ENCODE measurements at places on chromosomes 13 and 19. TPM values are rescaled to one million over a fixed set of nuclear protein-coding genes. Genes with fewer than 3 reads are reported as not detected.

DNA sequence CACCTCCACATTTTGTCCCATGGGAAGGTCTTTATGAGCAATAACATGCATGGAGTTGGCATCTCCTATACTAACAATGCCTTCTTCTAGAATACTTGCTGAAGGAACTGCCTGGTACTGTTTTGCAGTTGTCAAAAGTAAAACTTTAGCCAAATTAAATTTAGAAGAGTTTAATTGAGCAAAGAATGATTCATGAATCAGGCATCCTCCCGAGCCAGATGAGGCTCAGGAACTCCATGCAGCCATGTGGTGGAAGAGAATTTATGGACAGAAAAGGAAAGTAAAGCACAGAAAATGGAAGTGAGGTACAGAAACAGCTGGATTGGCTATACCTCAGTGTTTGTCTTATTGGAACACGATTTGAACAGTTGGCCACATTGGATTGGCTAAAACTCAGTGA is 1081.9 kb downstream of the SLITRK1 start:
- no peak for DNase-seq

- peak; percentile 63 for DNase-seq
Observed at GRCh38 chr13:46575818-46576221, 22.9 kb downstream of the LRCH1 start.

GRCh38 chr13:99686157-99686572 is 184.9 kb downstream of the TM9SF2 start:
- no peak for DNase-seq

DNA sequence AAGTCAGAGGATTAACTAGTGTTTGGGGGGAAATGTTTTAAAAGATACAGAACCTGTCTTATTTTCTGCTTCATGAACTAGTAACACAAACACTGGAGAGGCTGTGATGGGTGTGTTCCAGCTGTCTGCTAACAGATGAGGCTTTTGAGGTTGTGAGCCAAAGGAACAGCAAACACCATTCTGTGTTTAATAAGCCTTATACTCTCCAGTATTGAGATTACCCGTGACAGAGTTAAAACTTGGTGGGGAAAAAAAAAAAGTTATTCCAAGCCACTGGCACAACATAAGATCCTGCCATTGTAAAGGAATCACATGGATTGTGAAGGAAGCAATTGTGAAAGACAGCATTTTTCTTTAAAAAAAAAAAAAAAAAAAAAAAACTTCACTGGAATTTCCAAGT is 48.4 kb downstream of the KCTD12 start:
- peak; percentile 26 for DNase-seq

GRCh38 chr19:3692141-3693024 is 7.9 kb downstream of the PIP5K1C start:
- DNase-seq, result no peak

GRCh38 chr19:39498798-39499642 is at the start of gene DLL3:
DLL3 (plus strand) TSS chr19:39498947; CDS start chr19:39498975, 28 bp downstream.
- no peak for DNase-seq

DNA sequence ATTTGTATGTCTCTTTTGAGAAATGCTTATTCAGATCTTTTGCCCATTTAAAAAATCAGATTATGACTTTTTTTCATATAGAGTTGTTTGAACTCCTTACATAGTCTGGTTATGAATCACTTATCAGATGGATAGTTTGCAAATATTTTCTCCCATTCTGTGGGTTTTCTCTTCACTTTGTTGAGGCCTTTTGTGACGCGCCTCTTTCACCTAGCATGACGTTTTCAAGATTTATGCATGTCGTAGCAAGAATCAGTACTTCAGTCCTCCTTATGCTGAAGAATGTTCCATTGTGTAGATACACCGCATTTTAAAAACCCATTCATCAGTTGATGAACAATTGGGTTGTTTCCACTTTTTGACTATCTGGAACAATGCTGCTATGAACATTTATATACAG is 13.4 kb downstream of the PABPC3 start:
- no peak for DNase-seq

DNA sequence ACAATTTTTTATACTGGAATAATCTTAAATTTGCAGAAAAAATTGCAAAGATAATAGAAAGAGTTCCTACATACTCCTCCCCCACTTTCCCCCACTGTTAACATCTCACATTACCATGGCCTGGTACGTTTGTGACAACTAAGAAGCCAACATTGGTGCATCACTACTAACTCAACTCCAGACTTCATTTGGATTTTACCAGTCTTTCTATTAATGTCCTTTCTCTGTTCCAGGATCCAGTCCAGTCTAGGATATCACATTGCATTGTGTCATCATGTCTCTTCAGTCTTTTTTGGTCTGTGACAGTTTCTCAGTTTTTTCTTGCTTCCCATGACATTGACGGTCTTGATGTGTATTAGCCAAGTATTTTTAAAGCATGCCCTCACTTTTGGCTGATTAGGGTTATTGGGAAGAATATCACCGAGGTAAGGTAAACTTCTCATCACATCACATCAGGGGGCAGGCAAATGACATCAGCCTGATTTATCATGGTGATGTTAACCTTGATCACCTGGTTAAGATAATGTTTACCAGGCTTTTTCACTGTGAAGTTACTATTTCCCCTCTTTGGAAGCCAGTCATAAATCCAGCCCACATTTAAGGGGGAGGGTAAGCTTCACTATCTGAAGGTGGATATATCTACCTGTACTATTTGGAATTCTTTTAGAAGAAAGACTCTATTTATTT is 322.1 kb downstream of the ENOX1 start:
- DNase-seq, result no peak

GRCh38 chr19:35973487-35973886 is 21.5 kb upstream of the SDHAF1 start:
- no peak for DNase-seq

DNA sequence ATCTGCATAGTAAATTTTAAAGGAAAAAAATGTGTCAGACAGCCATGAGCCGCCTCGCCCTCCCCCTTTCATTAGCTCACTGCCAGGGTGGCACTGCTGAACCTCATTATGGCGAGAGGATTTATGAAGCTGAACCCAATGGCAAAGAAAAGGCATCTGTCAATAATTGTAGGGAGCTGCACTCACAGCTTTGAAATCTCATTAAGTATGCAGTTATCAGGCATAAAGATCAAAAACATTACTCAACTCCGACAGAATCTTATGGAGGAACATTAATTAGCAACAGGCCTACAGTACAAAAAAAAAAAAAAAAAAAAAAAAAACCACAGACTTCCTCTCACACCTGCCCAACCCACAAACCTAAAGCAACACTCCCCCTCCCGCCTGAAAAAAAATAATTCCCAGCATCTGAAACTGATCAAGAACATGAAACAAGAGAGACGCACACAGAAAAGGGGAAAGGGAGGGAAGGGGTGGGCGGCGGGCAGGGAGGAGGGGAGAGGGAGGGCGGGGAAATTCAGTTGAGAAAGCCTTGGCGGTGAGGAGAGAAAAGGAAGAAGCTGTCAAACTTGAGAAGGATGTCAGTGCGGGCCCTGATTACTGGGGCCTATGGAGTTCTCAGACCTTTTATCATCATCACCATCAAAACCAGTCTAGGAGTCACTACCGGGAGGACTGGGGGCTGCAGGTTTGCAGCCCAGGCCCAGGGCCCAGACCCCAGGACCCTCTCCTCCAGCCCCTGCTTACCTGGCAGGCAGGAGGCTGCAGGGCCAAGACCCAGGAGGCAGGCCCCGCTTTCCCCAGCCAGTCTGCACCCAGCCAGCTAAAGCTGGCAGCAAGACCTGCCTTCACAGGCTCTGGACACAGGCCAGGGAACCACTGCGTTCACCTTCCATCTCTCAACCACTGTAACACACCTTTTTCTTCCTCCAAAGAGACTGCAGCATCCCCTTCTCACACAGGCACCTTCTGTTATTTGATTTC is 8.9 kb downstream of the TSHZ3 start:
- DNase-seq, result peak; percentile 80

GRCh38 chr13:45548281-45548680 is 67.3 kb downstream of the ERICH6B start:
- DNase-seq, result no peak

The CLC gene
- total RNA-seq, result 8.4 TPM

The ZNF442 gene
- 13.2 TPM for total RNA-seq

The LILRA1 gene
- total RNA-seq, result 0.99 TPM

The PTGER1 gene
- total RNA-seq, result not detected

The IL27RA gene
- total RNA-seq, result 4.1 TPM

The RAB3A gene
- 86.6 TPM for total RNA-seq

The GRIN3B gene
- total RNA-seq, result 0.30 TPM
